ENCODE measurements at places on chromosomes 16 and 17.

DNA sequence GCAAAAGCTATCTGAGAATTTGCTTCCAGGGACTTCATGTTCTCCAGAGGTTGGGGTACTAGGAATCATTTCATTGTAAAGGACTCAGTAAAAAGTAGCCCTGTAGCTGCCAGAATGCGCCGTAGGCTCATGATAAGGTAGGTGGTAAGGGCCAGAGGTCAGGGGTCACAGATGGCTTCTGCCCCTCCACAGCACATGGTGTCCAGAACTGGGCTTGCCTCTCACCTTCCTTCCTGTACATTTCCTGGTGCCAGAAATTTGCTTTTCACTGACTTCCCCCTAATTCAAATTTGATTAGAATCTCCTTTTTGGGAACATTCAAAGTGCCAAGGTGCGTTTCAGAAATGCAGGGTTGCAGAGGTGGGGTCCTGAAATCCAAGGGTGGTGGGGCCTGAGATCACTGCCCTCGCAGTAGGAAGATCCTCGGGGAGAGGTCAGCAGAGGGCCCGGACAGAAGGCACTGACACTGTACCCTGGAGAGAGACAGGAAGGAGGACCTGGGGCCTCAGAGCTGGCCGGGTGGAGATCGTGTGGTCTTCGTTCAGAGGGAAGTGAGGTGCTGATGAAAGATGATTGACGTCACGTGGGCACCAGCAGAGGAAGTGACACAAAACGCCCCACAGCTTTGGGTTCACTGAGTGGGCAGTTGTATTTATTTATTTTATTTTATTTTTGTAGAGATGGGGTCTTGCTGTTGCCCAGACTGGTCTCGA is 25.5 kb upstream of the METRNL start:
- DNase-seq, result peak; percentile 51

- DNase-seq, result peak; percentile 37
Observed at GRCh38 chr17:32523827-32524552, 37.2 kb downstream of the CDK5R1 start.

DNA sequence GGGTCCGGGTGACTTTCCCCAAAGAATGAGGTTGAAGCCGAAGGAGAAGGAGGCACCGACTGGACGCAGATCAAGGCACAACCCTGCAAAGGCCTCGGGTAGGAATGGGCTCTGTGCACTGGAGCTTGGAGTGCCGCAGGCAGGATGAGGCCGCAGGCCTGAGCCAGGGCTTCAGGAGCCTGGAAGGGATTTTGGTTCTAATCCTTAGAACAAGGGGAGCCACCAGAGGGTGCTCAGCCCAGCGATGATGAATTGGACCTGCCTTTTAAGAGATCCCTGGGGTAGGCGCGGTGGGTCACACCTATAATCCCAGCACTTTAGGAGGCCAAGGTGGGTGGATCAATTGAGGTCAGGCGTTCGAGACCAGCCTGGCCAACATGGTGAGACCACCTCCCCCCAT is 8.1 kb downstream of the CIBAR2 start:
- DNase-seq, result no peak

GRCh38 chr16:57658878-57659674 is 9.0 kb upstream of the ADGRG3 start:
- no peak for DNase-seq

DNA sequence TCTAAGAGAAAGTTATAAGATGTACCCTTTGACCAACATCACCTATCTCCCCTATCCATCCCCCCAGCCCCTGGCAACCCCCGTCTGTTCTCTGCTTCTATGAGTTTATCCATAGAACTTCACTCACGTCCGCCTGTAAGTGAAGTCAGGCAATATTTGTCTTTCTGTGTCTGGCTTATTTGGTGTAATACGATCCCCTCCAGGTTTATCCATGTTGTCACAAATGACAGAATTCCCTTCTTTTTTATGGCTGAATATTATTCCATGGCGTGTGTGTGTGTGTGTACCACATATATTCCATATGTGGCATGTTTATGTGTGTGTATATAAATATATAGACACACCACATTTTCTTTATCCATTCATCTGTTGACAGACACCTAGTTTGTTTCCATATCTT is 339.7 kb downstream of the CPPED1 start:
- DNase-seq, result no peak

DNA sequence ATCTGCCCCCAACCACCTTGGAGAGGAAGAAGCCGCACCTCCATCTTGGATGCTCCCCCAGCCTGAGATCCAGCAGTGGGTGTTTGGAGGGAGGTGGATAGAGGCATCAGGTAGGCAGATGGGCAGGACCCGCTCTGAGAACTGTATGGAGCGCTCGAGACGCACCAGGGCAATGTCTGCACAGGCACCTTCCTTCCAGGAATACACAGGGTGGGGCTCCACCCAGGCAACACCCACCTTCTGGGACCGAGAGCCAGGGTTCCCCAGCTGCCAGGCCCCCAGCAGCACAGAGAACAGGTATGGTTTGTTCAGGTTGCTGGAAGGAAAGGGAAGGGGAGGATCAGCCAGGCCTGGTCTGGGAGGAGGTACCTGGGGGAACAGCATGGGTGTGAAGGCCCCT is 2.4 kb downstream of the PRSS22 start:
- no peak for DNase-seq

DNA sequence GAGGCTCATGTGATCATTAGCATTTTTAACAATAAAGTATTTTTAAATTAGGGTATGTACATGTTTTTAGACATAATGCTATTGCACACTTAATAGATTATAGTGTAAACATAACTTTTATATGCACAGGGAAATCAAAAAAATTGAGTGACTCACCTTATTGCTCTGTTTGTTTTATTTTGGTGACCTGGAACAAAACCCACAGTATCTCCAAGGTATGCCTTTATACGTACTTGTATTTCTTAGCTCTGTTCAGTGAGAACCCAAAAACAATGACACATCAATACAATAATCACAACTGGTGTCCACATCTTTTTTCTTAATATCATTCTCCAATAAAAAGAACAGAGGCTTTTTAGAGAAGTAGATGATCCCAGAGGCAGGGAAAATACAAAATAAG is 112.2 kb downstream of the CYB561 start:
- DNase-seq, result no peak

GRCh38 chr16:78102865-78103264 is 3.4 kb downstream of the WWOX start:
- DNase-seq, result no peak

DNA sequence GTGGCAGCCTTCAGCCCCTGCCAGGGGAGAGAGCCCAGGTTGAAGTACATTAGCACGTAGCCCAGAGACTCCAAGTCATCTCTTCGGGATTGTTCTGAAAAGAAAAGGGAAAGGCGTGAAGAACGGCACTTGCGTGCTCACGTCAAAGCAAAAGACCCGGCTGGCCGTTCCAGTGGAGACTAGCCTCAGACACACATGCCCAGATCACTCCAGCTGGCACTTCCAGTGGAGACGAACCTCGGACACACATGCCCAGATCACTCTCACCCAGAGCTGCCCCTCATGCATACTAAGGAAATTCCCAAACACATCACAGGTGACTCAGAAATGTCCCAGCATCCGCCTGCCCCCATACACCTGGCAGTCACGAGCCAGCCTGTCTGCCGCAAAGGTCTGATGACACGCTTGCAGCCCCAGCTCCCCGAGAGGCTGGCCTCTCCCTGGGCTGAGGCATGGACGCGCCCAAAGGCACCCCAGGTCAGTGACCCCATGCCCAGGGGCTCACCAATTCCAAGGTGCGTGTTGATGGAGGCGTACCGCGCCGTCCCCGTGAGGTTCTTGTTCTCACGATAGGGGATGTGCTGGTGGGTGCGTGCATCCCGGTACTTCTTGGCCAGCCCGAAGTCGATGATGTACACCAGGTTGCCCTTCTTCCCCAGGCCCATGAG is 20.9 kb downstream of the CSNK1D start:
- DNase-seq, result no peak

- DNase-seq, result no peak
Observed at GRCh38 chr17:13004336-13004735, 13.5 kb downstream of the ELAC2 start.

- no peak for DNase-seq
Observed at GRCh38 chr16:57911743-57912142, 59.2 kb downstream of the CNGB1 start.

- no peak for DNase-seq
Observed at GRCh38 chr16:11163761-11164261, 92.2 kb downstream of the SOCS1 start.

- no peak for DNase-seq
Observed at GRCh38 chr16:11708421-11708820, 34.2 kb downstream of the TXNDC11 start.

DNA sequence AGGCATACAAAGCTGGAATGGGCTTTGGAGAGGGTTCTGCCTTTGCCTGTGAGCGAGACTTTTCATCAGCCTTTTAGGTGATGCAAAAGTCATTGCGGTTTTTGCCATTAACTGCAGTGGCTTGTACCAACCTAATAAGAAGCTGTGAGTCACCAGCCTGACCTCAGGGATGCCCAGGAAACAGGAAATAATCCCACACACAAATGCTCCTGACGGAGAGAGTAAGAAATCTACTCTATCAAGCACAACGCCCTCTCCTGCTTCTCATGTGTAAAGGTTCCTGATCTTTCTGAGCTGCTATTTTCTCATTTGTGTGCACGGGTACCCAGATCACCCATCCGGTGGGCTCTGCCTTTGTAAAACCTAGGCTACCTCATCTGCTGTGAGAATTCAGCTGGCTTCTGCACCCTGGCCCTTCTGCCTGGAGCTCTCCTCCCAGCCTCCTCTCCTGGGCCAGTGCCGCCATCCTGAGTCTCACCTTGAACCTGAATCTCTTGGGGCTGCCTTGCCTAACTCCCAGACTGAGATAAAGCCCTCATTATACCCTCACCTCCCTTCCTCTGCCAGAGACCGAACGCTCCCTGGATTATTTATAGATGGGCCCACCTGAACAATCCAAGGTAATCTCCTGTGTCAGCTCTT is 299.7 kb downstream of the C16orf95 start:
- no peak for DNase-seq

- no peak for DNase-seq
Observed at GRCh38 chr17:549177-550040, 165.2 kb downstream of the VPS53 start.

GRCh38 chr17:76452660-76453430 is at the start of gene UBE2O:
TSS of gene UBE2O (minus strand) at chr17:76453152. CDS start at chr17:76453141, 11 bp downstream.
- DNase-seq, result peak; percentile 96

- DNase-seq, result no peak
Observed at GRCh38 chr16:25217921-25218320, 1.2 kb downstream of the AQP8 start.

DNA sequence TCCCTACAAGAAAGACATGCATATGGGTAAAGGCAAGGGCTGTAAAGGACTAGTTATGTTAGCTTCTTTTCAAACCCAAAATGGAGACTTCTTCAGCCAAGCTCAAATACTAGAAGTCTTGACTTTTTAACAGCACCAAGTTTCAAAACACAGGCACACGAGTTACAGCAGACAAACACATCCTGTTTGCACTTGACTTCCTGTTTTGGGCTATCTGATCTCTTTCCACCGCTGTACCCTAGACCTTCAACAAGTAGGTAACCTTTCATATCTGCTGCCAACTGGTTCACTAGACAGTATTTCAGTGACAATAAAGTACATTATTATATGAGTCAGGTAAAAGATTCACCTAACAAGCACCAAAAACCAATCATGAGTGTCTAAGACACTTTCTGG is 12.3 kb downstream of the RFFL start:
- DNase-seq, result no peak

DNA sequence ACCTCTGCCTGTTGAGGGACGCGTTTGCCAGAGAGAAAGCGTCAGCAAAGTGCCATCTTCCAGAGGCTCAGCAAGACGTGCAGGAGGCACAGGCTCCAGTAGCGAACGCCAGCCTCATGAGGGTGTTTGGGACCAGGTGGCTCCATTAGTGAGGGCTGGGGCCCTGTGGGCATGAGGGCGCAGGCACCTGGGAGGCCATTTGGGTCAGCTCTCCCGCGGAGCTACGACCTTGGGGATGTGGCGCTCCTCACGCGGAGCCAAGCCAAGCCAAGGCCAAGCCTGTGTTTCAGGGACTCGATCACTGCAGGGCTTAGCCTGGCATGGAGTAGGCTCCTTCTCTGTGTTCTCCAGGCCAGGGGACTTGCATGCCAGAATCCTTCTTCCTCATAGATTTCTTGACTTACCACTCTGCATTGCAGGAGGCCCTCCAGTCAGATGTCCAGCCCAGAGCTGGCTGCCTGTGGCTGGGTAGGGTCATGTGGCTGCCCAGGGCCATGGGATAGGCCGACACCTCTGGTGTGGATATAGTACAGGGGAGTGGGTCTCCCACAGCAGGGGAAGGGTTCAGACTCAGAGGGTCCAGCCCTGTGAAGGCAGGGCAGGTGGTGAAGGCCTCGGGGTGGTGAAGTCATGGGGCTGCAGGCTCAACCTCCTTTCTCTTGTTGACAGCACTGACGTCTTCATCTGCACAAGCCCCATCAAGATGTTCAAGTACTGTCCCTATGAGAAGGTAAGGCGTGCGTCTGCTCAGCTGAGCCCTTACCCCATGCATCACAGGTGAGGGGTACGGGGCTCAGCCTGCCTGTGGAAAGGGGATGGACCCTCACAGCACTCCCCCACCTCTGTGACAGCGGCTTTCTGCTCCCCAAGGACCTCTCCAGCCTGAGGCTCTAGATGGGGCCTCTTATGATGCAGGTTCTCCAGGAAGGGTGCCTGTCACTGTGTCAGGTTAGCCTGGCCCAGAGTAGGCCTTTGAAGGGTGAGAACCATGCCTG is 19.6 kb downstream of the NT5M start:
- no peak for DNase-seq

- no peak for DNase-seq
Observed at GRCh38 chr17:64515419-64515818, 8.6 kb downstream of the CEP95 start.

Data from activated naive CD8-positive, alpha-beta T cell treated with anti-CD3 and anti-CD28 coated beads, Interleukin-2, amount 50 U/mL, for 24 hours (primary cell).